Activated CD8-positive, alpha-beta memory T cell treated with anti-CD3 and anti-CD28 coated beads for 24 hours (primary cell): ENCODE measurements at places on chromosomes 1 and 21.

GRCh38 chr1:67771152-67771551 lies 62.1 kb downstream of the GNG12 start:
- no peak for DNase-seq

DNA sequence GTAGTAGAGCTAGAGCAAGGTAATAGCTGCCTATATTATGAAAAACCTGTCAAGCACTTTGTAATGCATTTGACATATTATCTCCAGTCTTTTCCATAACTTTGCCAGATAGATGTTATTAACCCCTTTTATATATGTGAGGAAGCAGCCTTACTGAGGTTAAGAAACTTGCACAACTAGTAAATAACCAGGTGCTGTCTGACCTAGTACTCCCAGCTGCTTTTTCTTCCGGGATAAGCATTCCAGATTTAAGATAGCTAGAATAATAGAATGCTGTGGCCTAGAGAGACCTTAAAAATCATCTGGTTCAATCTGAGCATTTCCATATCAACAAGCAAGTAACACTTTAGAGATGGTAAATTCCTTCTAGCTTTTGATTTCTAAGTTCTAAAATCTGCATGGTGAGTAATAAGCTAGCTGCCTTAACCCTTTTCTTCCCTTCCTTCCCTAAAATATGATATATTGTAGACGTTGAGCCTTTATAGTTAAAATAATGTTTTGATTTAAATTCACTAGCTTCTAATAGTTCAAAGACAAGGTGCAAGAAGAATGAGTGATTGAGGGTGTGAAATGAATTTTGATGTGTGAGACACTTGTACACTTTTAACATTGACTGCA lies 1.8 kb downstream of the SH3GLB1 start:
- DNase-seq, result no peak

- DNase-seq, result no peak
Measured at GRCh38 chr1:44489481-44489880, 84.4 kb downstream of the RNF220 start.

GRCh38 chr21:44500111-44500510 lies 39.9 kb downstream of the KRTAP10-1 start:
- no peak for DNase-seq

GRCh38 chr1:2209400-2210083 lies 15.0 kb upstream of the FAAP20 start:
- no peak for DNase-seq

DNA sequence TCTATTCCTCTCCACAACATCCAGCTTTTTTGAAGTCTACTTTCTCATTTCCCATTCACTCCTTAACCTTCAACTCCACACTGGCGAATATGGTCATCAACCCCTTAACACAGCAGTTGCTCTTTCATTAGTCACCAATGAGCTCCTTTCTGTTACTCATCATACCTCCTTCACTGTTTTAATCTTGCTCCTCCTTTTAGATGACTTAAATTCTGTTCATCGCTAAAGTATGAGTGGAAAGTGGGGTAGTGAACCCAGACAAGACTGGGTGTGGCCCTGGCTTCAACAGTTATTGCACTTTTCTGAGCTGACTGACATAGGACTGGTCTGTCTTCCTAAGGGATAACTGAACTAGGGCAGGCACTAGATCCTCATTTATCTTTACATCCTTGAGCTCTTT lies 51.3 kb downstream of the AKT3 start:
- DNase-seq, result no peak

- no peak for DNase-seq
Measured at GRCh38 chr1:97340951-97341350, 579.9 kb downstream of the DPYD start.

DNA sequence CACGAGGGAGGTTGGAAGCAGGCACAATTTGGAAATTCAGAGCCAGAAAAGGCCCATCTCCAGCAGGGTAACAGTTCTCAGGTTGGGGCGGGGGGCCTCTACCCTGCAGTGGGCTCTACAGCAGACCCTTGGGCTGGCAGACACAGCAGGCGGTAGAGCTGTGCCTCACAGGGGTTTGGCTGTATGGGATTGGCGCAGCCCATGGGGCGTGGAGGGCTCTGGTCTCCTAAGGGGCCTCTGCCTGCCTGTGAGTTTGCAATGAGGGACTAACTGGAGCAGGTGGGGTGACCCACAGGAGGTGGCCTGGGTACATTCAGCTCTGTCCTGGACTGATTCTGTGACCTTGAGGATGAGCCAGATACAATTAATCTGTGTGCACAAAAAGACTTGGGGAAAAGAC lies 124.1 kb downstream of the CAMTA1 start:
- no peak for DNase-seq
